ENCODE measurements at places on chromosomes 4 and X.
A peak's percentile ranks its signal among the peaks of the same experiment; 100 is the strongest.

DNA sequence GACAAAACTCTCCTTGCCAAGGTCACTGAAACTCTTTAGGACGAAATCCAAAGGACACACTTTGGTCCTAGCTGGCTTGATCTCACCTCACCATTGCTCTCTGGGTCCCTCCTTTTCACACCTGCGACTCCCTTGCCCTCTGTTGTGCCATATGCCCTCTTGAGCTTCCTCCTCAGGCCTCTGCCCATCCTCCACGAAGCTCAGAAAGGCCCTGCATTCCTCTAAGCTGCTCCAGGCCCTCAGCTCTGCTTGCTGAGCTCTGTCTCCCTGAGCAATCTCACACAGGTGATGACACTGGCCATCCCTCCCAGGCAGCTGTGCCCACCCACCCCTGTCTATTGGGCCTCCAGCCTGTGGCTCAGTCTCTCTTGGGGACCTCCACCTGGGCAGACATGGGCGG lies 10.1 kb upstream of the AFAP1 start:
- no peak overlapping the region for H3K4me3 ChIP-seq
- no peak overlapping the region for H3K27ac ChIP-seq
- DNase-seq: no peak

GRCh38 chr4:155299103-155299502 lies 77.7 kb downstream of the MAP9 start:
- no peak overlapping the region for H3K4me3 ChIP-seq
- no peak overlapping the region for H3K27ac ChIP-seq
- no peak for DNase-seq
- H3K27me3 ChIP-seq: no peaks in the 10 kb centered on the region
- H3K36me3 ChIP-seq: no peaks in the 10 kb centered on the region

DNA sequence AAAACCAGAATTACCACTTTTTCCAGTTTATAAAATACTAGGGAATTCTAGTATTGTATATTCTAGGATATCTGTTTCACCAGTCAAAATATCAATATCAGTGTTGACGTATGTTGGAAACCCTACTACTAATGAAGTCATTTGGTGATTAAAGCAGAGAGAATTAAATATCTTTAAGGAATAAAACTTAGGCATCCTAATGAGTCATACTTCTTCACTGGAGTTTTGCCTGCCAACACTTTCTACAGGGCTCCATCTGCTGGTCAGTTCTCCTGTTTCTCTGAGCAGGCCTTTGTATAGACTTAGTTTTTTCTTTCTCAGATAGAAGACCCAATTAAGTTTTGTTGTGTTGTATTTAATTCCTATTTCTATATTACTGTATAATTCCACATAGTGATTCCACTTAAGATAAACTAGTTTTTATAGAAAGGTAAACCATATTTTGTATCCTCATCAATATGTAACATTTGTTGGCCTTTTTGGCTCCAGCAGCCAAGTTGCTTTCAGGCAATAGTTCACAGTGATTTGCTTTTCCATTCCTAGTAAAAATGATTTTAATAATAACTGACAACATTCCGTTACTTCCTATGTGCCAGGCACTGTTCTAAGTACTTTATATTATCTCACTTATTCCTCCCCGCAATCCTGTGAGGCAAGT lies 3.5 kb downstream of the AP1AR start:
- H3K36me3 ChIP-seq: no peaks in the 10 kb centered on the region
- no peak overlapping the region for H3K4me3 ChIP-seq
- H3K27ac ChIP-seq: no peak overlapping the region
- DNase-seq: peak; percentile 59

DNA sequence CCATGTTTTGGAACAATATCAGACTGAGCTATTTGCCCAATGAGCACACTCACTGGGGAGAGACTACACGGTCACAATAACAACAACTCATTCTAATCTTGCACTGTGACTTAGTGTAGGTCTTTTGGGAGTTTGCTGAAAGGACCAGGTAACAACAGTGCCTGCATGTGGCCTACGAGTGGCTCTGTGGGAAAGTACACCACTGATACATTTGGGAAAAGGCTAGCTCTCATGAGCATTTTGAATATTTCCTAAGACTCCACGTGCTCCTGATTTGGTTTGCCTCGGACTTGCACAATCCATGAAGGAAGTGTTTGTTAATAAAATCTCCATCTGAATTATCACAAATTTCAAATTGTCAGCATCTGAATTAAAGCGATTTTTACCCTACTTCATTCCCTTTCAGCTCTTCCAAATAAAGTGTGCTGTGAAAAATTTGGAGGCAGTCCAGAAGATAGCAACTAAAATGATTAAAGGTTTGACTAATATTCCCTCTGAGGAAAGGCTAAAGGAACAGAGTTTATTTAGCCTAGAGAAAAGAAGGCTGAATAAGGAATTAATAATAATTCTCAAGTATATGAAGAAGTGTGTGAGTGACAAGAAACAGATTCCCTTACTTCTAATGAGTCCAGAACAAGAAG lies 406.4 kb downstream of the PPARGC1A start:
- H3K36me3 ChIP-seq: no peaks in the 10 kb centered on the region
- H3K4me3 ChIP-seq: no peak overlapping the region
- no peaks in the 10 kb centered on the region for H3K4me1 ChIP-seq
- no peaks in the 10 kb centered on the region for H3K27me3 ChIP-seq
- DNase-seq: no peak
- H3K27ac ChIP-seq: no peak overlapping the region

GRCh38 chr4:118282692-118283091 lies 70.1 kb downstream of the PRSS12 start:
- H3K36me3 ChIP-seq: peaks cover 19% of the 10 kb centered on the region
- no peaks in the 10 kb centered on the region for H3K27me3 ChIP-seq
- no peak overlapping the region for H3K27ac ChIP-seq
- H3K4me1 ChIP-seq: peaks cover 24% of the 10 kb centered on the region

DNA sequence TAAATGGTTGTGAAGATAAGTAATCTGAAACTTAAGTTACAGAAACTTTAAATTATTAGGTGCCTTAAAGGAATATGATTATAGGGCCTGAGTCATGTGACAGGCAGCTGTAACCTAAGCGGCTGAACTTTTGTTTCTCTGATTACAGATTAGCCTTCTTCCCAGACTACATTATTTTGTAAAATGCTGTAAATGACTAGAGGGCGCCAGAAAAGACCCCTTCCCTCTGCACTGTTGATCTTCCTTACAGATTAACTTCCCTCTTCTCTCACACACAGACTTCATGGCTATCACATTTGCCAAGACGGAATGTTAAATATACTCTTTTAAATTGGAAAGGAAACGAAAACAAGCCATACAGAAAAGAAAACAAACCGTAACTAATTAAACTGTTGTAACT lies 96.6 kb downstream of the EVC2 start:
- H3K27ac ChIP-seq: no peak overlapping the region
- H3K27me3 ChIP-seq: no peaks in the 10 kb centered on the region
- no peak for DNase-seq
- H3K36me3 ChIP-seq: no peaks in the 10 kb centered on the region

GRCh38 chrX:38175139-38175538 lies 45.5 kb downstream of the SRPX start:
- H3K27ac ChIP-seq: no peak overlapping the region
- H3K4me1 ChIP-seq: no peaks in the 10 kb centered on the region
- DNase-seq: peak; percentile 15

GRCh38 chrX:76922100-76922499 lies 494.6 kb downstream of the MAGEE1 start:
- no peaks in the 10 kb centered on the region for H3K27me3 ChIP-seq
- H3K27ac ChIP-seq: no peak overlapping the region
- no peak overlapping the region for H3K4me3 ChIP-seq
- no peak for DNase-seq
- no peaks in the 10 kb centered on the region for H3K4me1 ChIP-seq

- no peaks in the 10 kb centered on the region for H3K36me3 ChIP-seq
- no peak for DNase-seq
- H3K27me3 ChIP-seq: peaks cover 21% of the 10 kb centered on the region
- H3K27ac ChIP-seq: no peak overlapping the region
- no peaks in the 10 kb centered on the region for H3K4me1 ChIP-seq
These were observed 29.5 kb downstream of the CCNQ start for GRCh38 chrX:153569475-153569874.

DNA sequence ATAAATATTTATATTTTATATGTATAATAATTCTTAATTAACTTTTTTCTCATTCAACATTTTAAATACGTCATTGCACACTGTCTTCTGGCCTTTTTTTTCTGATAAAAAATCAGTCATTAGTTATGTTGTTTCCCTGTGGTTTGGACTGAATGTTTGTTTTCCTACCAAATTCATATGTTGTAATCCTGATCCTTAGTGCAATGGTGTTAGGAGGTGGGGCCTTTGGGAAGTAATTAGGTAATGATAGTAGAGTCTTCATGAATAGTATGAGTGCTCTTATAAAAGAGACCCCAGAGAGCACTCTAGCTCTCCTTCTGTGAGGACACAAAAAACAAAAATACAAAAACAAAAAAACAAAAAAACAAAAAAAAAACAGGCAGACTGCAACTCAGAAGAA lies 117.2 kb downstream of the GASK1B start:
- H3K4me3 ChIP-seq: no peak overlapping the region
- no peak overlapping the region for H3K27ac ChIP-seq
- H3K36me3 ChIP-seq: no peaks in the 10 kb centered on the region
- H3K4me1 ChIP-seq: no peaks in the 10 kb centered on the region
- H3K27me3 ChIP-seq: no peaks in the 10 kb centered on the region
- DNase-seq: no peak

DNA sequence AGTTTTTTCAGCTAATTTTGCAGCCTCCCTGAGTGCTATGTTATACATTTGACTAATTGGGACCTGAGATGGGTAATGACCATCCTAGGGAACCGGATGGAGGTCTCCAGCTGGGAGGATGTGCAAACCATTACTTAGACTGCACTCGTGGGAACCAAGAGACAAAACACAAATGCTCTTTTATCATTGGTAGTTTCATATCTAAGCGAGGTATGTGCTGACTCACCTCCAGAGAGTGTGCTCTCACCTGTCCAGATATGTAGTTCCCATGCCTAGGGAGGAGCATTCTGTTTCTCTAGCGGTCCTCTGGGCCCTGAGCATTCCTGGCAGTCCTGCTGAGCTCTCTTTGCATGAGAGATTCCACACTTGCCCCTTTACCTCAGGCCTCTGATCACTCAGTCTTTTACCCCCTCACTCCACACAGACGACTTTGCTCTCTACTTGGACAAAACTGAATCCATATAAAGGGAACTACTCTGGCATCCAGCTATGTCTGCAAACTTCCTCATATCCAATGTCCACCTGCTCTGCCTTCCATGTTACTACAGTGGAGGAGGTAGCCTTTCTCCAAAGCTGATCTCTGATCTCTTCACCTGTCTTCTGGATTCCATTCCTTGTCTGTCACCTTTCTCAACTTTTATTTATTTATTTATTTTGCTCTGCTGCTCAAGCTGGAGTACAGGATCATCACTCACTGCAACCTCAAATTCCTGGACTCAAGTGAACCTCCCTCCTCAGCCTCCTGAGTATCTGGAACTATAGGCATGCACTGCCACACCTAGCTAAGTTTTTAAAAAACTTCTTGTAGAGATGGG lies 88.4 kb downstream of the LRP2BP start:
- H3K27ac ChIP-seq: no peak overlapping the region
- H3K4me1 ChIP-seq: no peaks in the 10 kb centered on the region
- no peaks in the 10 kb centered on the region for H3K27me3 ChIP-seq
- peaks cover 20% of the 10 kb centered on the region for H3K36me3 ChIP-seq

GRCh38 chrX:144681501-144681900 lies 565.8 kb upstream of the SPANXN1 start:
- no peaks in the 10 kb centered on the region for H3K4me1 ChIP-seq
- no peaks in the 10 kb centered on the region for H3K36me3 ChIP-seq
- no peak overlapping the region for H3K27ac ChIP-seq
- no peak for DNase-seq

- no peaks in the 10 kb centered on the region for H3K36me3 ChIP-seq
- H3K27ac ChIP-seq: no peak overlapping the region
- H3K4me1 ChIP-seq: no peaks in the 10 kb centered on the region
- no peak overlapping the region for H3K4me3 ChIP-seq
These were observed 476.4 kb downstream of the AFF2 start for GRCh38 chrX:148976571-148977400.

DNA sequence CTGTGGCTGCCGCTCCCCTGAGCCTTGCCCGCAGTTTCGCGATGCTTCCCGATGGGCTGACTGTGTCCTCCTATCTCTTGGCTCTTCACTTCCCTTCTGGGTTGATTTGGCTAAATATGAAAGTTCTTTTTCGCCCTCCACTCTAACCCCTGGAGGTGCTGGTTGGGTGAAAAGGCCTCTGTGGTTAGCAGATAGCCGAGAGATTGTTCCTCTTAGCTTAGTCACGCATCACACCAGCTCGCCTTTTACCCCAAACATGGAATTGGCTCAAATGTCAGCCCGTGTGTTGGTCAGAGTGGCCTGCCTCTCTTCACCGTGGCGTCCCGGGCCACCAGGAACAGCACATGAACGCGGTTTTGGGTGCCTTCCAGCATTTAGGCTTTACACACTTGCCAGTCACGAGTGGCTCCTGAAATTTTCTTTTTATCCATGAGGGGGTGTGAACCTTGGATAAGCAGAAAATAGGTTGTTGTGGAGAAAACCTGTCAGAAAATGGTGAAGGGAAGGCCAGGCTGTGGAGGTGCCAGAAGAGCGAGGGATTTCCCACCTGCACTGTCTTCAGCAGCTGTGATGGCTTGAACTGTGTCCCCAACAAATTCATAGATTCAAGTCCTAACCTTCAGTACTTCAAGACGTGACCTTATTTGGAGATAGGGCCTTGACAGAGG lies 8.9 kb downstream of the CLCN4 start:
- no peak overlapping the region for H3K4me3 ChIP-seq
- no peak overlapping the region for H3K27ac ChIP-seq
- peaks cover 17% of the 10 kb centered on the region for H3K4me1 ChIP-seq
- no peaks in the 10 kb centered on the region for H3K36me3 ChIP-seq

DNA sequence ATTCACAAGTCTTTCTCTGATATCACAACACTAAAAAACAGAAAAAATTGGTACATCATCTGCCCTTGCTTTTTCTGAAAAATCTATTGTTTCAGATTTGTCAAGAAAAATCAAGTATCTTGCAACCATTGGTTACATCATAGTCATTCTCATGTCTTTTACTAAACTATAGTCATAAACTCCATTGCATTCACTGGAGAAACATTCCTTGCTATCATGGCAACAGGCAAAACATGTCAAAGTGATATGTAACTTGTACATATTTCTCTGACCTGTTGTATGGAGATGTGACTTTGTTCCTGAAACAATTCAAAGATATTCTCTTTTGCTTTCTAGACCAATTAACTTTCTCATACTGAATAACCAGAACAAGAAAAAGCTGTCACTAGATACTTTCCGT lies 121.9 kb upstream of the ANK2 start:
- peaks cover 6% of the 10 kb centered on the region for H3K4me1 ChIP-seq
- DNase-seq: no peak
- no peaks in the 10 kb centered on the region for H3K27me3 ChIP-seq
- no peak overlapping the region for H3K27ac ChIP-seq
- H3K36me3 ChIP-seq: no peaks in the 10 kb centered on the region
- H3K4me3 ChIP-seq: no peak overlapping the region

All from heart left ventricle (tissue), 16 donors.